Testis (tissue), 5 donors: ENCODE measurements at places on chromosomes 3 and 15. TPM values are rescaled to one million over a fixed set of nuclear protein-coding genes. Genes with fewer than 3 reads are reported as not detected.

Gene MESP1
- polyA plus RNA-seq = 5.7 TPM

DNA sequence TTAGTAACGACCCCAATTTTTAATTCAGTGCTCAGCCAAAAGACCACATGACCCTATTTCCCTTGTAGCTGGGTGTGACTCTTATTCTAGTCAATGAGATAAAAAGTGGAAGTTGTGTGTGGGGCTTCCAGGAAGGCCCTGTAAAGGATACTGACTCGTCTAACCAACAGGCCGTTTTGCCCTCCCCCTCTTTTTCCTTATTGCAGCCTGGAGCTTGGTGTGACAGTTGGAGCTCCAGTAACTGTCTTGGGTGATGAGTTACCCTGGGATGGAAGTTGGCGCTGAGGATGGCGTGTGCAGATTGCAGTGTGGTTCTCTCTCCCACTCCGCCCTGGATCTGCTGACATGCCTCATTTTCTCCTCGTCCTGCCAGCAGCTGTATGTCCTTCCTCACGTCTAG lies 209.3 kb upstream of the PROK2 start:
- DNase-seq = no peak

- no peak for DNase-seq
Observed at GRCh38 chr3:40557575-40558161, 32.9 kb downstream of the ZNF621 start.

GRCh38 chr15:47412136-47412535 lies 305.2 kb upstream of the SEMA6D start:
- DNase-seq = no peak

- DNase-seq = no peak
Observed at GRCh38 chr3:133136114-133137041, 98.2 kb downstream of the TMEM108 start.

DNA sequence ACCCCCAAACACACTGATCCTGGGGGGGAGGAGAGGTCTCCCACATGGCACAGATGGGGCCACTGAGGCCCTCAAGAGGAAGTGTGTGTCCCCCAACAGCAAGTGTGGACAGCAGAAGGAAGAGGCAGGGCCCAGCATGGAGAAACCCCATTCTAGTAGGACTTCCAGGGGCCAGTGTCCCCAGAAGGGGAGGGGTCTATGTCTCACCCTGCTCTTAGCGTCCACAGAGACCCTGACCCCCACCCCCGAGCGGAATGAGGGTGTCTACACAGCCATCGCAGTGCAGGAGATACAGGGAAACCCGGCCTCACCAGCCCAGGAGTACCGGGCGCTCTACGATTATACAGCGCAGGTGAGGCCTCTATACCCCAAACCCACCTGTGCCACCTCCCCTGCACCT lies 35.3 kb downstream of the TSPAN3 start:
- peak; percentile 12 for DNase-seq

DNA sequence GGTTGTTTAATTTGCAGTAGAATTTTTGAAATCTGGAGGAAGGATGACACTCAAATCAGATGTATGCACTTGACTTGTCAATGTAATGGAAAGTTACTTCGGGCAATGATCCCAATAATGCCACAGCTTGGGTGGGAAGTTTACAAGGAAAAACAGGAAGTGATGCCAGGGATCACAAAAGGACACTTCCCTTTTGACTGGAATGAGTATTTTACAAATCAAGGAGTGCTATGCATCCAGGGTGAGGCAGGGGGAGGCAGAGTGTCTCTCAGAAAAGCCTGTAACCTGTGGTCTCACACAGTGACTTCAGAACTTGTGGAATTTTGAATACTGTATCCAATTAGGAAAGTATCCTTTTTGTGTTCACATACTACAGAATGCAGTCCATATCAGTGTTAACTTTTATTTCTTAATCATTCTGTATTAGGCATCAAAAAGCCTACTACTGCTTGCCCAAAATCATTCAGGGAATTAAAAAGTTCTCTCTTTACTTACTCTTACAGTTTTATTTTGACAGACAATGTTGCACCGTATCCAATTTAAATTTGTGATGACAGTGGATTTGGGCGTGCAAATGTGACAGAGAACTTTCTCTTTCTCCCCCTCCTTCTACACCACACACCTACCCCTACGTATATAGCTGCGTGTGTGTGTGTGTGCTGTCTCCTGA lies 445.1 kb downstream of the MECOM start:
- peak; percentile 68 for DNase-seq

DNA sequence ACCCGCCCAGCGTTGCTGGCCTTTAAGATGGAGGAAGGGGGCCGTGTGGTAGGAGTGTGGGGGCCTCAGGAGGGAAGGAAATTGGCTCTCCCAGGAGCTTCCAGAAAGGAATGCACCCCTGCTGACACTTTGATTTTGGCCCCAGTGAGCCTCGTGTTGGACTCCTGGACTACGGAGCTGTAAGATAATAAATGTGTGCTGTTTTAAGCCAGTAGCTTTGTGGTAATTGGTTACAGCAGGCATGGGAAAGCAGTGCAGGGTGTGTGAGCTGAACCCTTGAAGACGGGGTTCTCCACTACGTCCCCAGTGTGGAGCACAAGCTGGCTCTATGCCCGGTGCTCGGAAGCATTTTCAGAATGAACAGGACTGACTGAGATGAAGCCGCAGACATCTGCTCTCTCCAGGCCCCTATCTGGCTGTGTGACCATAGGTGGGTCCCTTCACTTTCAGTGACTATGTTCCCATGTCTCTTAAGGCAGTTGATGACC lies 22.9 kb upstream of the CGNL1 start:
- no peak for DNase-seq

DNA sequence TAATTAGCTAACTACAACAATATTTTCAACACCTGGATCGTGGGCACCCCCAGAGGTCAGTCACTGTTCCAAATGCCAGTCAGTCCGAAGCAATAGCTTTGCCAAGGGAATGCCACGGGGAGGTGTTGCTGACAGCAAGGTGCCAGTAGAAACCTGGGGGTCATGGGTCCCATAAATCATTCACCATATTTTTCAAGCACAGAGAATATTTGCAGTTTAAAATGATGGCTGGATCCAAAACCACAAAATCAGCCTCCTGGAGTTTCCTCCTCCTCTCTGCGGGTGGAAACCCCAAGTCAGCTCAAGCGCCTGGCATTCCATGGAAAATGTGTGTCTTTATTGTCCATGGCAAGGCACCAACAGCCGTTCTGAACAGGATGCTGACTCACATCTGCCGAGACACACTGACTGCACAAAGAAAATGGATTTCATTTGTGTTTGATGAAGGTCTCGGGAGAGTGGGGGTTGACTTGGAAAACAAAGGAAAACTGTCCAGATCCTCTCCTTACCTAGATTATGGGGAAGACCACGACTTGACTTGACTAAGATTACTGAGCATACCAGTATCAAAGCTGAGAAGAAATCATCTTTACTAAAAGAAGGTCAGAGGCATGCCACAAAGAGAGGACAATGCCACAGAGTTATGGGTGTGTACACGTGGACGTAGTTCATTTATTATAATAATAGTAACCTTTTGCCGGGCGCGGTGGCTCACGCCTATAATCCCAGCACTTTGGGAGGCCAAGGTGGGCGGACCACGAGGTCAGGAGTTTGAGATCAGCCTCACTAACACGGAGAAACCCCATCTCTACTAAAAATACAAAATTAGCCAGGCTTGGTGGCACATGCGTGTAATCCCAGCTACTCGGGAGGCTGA lies 26.4 kb downstream of the ANXA2 start:
- DNase-seq = peak; percentile 61

- no peak for DNase-seq
Observed at GRCh38 chr15:95832668-95833067, 497.8 kb upstream of the NR2F2 start.

DNA sequence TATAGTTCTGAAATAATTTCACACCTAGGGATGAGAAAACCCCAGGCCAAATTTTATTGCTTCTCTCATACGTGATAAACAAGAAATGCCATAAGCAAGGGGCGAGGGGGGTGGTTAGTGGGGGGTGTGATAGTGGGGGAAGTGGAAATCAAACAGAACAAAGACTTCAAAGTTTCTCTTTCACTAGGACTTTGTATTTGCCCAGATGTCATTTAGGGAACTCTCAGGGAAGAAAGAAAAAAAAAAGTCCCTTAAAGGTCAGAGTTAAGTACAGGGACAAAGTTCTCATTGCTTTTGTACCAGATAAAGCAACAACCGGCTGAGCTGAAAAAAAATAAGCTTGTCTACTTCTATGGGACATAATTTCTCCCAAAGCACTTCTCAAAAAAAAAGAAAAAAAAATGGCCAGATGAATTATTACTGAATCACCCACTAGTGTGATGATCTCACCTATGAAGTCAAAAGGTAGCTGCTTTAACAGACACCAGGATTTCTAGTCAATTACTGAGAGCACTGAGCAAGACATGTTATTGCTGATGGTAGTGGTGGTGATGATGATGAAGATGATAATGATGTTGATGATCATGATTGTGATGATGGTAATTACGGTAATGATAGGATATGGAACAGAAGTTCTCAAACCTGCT lies 56.2 kb downstream of the FHIT start:
- no peak for DNase-seq

Gene SLC6A1
- 14.4 TPM for polyA plus RNA-seq

- no peak for DNase-seq
Observed at GRCh38 chr3:119494597-119494996, 3.8 kb upstream of the TIMMDC1 start.

DNA sequence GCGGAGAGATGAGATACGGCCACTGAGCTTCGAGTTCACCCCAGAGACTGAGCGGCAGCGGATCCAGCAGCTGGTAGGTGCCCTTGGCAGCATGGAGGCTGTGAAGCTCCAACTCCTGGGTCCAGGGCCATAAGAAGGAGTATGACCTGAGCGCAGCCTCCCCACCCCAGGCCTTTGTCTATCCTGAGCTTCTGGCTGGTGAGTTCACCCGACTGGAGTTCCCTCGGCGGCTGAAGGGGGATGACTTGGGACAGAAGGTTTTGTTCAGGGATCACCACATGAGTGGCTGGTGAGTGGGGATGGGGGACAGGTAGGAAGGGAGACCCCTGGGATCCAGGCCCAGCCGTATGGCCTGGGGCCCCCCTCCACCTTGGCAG lies 2.6 kb downstream of the PPM1M start:
- no peak for DNase-seq

DNA sequence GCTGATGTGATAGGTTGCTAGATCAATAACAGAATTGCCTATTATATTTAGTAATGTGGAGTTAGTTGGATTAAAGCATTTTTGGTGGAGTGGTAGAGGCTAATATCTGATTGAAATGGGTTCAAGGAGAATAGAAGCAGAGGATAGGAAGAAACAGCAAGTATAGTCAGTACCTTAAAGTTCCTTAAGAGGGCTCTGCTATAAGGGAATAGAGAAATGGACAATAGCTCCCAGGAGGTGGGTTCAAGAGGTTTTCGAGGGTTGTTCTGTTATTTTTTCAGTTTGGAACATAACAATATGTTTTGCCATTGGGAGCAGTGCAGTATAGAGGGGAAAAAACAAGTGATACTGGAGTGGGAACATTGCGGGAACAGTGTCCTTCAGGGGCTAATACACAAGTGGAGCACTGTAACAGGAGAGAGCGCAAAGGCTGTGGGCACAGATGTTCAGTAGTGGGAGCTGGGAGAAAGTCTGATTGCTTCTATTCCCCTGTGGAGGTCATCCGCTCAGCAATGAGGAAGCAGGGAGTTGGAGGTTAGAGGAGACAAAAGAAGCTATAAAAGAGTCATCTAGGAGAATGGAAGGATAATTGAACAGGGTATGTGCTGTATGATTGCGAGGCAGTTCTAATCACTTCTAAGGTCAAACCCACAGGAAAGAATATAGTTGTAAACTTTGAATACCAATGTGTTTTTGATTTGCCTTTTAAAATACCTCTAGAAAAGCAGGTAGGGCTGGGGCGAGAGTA lies 3.3 kb downstream of the MRPS11 start:
- no peak for DNase-seq

DNA sequence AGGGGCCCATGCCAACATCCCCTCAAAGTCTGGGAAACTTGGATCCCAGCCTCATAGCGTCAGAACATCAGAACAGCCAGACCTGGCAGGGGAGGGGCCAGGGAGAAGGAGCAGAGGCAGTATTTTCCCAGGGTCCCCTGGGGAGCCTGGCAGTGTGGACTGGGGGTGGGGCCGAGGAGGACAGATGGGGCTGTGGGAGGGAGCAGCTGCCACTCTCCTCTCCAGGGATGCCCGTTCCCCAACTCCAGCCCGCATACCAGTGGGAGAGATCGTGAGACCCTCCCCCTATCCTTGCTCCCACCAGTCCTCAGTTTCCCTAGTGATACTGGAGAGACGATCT lies 6.5 kb upstream of the DNAJB8 start:
- DNase-seq = no peak

DNA sequence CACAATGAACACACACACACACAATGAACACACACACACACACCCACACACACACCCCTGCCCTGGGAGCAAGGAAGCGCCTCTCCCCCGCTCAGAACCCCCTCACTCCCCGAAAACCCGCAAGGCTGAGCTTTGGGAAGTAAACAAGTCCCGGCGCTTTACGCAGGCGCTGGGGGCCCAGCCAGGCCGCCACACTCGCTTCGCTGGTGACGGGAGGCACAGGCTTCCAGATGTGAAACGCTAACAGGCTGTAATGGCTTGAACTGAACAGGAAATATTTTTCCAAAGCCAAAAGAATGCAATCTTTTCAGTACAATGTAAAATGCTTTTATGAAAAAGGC lies 122.7 kb upstream of the IGF1R start:
- DNase-seq = peak; percentile 58

Gene C15orf62
- polyA plus RNA-seq = not detected

Gene INSYN1
- 18.9 TPM for polyA plus RNA-seq

DNA sequence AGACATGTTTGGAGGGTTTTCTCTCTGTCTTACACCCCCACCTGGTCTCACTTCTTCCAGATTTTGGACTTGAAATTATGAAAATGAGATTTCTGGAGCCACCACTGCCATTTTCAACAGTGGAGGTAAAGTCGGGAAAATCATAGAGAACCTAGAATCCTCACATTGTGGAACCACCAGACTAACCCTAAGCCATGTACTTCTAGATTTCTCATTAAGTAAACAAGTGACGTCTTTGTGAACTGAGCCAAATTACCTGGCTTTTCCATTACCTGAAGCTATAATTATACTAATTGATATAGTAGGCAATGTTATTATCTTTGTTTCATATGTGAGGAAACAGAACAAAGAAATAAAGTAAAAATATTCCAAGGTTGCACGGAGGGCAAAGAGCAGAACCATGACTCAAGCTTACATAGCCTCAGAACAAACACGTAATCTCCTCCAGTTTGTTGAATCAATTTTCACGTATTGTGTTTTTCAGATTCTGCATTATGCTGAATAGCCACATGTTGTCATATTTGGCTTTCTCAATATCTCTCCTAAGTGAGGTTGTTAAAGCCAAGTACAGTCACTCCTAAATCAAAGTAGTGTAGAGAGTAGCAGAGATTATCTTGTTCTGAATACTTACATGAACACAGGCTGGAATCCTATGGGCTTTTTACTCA lies 101.3 kb upstream of the CMC1 start:
- no peak for DNase-seq

GRCh38 chr15:71333839-71334238 lies 218.6 kb downstream of the THSD4 start:
- no peak for DNase-seq

GRCh38 chr15:63015618-63016017 lies 26.9 kb upstream of the TPM1 start:
- no peak for DNase-seq
